Heart left ventricle (tissue), 16 donors: ENCODE measurements at places on chromosomes 11 and 22.

DNA sequence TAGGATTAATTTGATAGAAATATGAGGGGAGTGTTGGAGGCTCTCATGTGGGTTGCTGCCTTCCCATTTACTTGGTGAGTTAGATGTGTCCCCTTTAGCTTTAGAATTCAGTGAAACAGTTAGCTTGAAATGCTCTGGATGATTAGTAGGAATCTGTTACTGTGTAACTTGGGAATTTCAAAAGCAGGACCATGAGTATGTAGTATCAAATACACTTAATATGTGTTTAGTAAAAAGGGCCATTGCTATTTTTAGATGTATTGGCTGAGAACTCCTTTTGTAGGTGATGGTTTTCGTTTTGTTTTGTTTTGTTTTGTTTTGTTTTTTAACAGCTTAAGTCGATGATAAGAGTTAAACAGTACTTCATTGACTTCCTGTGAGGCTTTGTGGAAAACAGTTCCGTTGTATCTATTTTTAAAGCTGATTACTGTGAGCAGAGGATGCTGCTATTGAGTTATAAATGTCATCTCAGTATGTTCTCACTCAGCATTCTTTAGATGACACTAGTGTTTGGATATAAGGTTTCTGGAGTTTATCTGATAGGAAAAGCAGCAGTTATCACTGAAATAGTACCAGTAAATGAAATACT is 53.5 kb downstream of the MCAM start:
- no peak for DNase-seq

GRCh38 chr11:90784241-90784814 is 561.5 kb upstream of the CHORDC1 start:
- DNase-seq: no peak

- peak; percentile 40 for DNase-seq
Measured at GRCh38 chr11:15101072-15101709, 13.5 kb upstream of the INSC start.

DNA sequence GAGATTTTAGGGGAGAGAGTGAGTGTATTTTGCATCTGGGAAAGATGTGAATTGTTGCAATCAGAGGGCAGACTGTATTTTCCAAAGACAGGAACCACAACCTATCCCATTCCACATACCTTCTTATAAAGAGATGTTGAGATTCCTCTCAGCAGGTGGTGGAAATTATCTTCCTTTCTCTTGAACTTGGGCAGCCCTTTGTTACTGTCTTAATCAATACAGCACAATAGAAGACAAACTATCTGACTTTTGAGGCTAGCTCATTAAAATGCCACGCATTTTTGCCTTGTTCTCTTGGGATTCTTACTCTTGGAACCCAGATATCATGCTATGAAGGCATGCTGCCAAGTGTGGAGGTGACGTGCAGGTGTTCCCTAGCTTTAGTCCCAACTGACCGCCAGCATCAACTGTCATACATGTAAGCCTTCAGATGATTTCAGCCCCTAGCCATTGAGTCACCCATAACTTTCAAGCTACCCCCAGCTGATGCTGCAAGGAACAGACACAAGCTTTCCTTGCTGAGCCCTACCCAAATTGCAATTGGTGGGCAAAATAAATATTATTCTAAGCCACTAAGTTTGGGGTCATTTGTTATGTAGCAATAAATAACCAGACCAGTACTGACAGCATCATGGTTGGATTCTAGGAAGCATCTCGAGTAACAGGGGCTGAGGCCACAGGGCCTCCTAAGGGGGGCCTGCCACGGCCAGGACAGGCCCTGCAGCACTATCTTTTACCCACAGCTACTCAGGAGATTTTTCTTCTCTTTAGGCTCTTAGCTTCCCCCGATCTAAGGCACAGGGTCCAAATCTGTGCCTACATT is 63.0 kb downstream of the RPL27A start:
- DNase-seq: no peak

DNA sequence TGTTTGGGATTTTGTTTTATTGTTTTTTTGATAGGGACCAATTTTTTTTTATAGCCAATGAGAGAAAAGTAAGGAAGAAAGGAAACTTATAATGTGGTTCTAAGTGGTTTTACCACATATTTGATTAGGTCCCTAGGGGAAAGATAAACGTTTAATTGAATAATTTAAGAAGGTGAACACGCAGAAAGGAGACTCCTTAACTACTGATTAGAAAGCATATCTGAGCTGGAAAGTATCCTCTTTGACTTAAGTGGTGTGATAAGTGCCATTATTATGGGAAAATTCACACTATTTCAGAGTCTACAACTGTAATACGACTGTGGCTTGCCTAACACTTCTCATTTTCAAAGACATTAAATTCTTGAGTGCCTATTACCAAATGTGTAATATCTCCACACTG is 106.5 kb upstream of the GRAMD1B start:
- DNase-seq: no peak
